ENCODE measurements at places on chromosomes 7 and 10. TPM values are rescaled to one million over a fixed set of nuclear protein-coding genes. Genes with fewer than 3 reads are reported as not detected.
A peak's percentile ranks its signal among the peaks of the same experiment; 100 is the strongest.

- no peak for DNase-seq
Measured at GRCh38 chr10:36183726-36184125, 541.6 kb upstream of the FZD8 start.

DNA sequence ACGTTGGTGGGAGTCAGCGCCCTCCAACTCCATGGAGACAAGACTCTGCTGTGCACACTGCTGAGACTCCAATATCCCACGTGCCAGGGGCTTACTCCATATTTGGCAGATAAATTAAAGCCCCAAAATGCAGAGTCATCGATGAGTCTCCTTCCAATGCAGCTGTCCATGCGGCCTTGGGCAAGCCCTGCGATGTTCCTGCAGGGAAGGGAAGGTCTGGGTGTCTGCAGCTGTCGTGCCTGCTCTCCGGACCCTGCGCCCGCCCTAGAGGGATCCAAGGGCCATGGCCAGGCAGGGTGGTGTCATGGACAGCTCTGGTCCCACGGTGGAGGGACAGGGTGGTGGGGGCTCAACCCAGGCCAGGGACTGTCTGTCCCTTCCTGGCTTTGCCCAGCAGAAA is 185.2 kb downstream of the PTPRN2 start:
- DNase-seq: no peak

DNA sequence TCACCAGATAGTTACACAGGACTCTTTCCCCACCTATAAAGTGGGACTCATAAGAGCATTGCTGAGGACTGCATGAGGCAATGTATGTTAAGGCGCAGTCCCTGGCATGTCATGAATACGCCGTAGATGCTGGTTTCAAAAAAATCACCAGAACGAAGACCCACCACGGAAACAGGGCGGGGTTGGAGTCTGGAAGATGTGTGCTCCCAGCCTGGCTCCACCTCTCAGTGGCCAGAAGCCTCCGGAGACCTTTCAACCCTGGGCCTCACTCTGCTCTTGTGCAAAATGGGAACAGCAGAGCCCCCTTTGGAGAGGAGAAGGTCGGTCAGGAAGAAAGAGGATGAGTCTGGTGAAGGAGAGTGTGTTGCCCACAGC is 12.4 kb upstream of the ZMIZ1 start:
- DNase-seq: no peak

GRCh38 chr10:58152673-58153263 is 114.9 kb downstream of the IPMK start:
- peak; percentile 41 for DNase-seq

- DNase-seq: no peak
Measured at GRCh38 chr7:12694817-12695216, 7.4 kb downstream of the ARL4A start.

DNA sequence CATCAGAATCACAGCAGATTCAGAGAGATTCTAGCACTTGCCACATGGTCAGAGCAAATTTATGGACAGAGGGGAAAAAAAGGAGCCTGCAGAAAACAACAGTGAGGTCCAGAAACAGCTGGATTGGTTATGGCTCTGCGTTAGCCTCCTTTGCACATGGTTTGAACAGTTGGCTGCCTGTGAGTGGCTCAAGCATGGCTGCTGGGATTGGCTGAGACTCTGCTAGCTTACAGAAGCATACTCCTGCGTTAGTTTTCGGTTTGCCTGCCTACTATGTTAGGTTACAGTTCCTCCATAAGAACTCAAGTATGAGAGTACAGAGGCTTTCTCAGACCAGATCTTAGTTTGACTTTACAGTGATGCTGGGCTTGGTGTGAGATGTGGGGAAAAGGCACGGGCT is 80.7 kb upstream of the WDR11 start:
- no peak for DNase-seq

- DNase-seq: no peak
Measured at GRCh38 chr10:102776779-102777456, 33.2 kb downstream of the WBP1L start.

- DNase-seq: no peak
Measured at GRCh38 chr7:71925663-71926062, 486.5 kb downstream of the CALN1 start.

DNA sequence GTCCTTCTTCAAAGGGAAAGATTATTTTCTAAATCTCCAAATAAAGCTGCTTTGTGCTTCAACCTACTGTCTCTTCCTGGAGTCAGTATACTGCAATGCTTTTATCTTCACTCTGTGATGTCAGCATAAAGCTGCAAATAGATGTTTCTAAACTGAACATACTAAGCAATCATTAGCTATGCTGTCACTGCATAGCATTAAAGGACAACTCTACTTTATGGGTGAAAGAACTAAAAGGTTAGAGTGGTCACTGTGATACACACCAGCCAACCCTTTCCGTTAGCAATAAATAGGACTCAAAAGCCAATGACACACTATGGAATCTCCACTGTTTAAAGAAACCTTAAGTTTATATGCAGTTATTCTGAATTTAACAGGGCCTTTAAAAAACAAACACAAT is 1.8 kb downstream of the CCDC186 start:
- peak; percentile 21 for DNase-seq

DNA sequence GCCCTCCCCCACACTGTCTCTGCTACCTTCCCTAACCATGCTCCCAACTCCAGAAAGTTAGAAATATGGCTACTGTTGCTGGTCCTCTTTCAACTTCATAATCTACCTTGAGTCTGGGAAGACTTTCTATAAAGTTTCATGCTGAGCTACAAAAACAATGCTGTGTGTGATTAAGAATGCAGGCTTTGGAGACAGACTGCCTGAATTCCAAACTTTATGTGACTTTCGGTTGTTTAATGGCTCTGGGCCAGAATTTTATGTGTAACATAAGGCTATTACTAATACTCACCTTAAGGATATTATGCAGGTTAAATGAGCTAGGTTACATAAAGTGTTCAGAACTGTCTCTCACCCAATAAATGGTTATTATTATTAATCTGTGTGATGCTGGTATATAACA is 19.1 kb downstream of the BET1 start:
- no peak for DNase-seq

DNA sequence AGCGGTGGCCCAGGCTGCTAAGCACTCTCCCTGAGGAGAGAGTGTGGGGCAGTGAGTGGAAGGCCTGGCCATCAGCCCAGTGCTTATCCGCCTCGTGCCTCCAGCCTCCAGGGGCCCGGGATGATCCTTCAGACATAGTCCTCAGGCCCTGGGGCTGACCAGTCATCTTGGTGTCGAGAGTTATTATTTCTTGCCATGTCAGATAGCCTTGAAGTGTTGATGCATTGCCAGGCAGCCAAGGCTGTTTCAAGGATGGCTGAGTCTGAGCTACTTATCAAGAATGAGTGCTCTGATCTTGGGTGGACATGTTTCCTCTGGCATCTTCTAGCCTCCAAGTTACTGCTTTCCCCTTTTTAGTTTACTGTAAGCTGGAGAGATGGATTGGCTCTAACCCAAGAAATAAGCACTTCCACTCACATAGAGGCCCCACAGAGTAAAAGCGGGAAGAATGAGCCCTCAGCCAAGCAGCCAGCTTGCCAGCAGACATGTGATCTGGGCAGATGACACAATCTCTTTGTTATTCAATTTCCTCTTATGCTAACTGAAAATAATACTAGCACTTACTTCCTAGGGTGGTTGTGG is 136.5 kb upstream of the NAMPT start:
- DNase-seq: peak; percentile 47

DNA sequence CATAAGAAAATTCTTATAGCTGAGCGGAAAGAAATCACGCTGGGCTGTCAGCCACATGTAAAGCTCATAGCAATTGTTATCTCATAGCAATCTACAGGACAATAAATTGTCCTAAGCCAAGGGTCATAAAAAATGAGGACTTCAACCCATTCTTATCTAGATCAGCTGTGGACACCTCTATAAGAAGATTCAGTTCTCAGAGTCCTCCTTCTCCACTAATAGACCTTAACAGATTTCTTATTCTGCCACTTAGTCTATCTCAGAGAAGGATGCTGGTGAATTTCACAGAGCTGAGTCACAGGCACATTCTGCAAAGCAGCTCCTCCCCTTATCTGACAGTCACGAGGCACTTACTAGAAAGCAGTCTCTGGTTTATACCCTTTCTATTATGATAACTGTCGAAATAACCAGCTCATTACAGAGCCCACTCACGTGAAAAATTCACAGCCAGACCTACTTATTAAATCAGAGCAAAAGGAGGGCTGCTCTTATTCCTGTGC is 185.3 kb upstream of the PCLO start:
- DNase-seq: peak; percentile 51

- no peak for DNase-seq
Measured at GRCh38 chr10:43214956-43215561, 51.8 kb downstream of the RASGEF1A start.

DNA sequence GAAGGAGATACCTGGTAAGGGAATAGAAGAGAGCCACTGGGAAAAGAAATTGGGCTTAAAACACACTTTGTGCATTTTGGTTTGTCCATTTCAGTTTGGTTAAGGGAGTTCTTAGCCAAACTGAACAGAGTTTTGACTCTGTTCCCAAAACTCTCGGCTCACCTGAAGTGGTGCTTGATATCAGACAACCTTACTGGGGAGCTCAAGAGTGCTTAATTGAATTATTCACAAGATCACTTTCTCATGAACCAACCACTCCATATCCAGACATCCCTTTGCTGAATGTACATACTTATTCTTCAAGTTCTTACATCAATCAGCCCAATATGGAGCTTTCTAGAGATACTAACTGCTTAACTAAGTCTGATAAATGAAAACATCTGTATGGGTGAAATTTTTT is 413.1 kb downstream of the GRM8 start:
- no peak for DNase-seq

- DNase-seq: no peak
Measured at GRCh38 chr10:111725050-111725449, 458.5 kb downstream of the GPAM start.

DNA sequence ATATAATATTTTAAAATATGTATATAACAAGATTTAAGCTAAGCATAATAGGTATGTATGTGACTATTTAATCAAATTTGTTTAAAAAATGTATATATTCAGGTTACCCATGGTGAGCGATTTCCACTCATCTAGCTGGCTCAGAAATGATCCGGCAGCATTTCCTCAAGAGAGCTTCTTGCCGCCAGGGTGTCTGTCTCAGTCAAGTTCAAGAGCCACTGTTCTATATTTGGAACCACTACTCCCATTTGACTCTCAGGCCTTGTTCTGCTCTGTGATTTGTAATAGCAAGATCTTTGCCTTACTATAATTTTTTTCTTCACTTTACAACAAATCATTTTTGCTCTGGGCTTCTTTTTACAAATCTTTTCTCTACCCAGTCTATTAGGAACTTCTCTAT is 48.7 kb upstream of the CNTNAP2 start:
- DNase-seq: no peak

DNA sequence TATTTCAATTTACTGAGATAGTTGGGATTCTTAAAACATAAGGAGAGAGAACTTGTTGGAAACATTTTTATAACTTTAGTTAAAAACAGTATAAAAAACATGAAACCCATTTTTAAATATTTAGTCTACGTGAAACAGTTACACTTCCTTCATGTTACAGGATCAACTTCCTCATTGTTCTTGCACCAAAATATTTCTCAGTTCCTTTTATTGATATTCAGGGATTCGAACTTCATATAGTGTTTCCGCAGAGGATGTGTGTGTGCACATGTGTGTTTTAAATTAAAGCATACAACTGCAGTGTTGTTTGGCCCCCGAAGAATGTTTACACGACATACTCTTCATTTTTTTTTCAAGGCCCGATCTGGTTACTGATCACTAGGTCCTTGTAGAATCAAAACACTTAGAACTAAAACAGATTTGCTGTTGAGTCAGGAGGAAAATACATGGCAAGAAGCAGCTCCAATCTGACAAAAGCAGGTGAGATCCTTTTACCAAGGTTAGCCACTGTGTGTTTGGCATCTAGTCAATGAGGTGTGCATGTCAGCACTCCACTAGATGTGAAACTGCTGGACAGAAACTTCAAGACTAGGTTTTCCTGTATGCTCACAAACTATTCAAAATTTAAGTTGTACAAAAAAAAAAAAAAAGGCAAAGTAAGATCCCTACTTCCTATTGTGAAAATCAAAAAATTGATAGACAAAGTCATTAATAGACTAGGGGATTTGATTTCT is 60.4 kb downstream of the INSYN2A start:
- DNase-seq: no peak

- DNase-seq: no peak
Measured at GRCh38 chr10:132657748-132658147, 120.2 kb downstream of the INPP5A start.

GRCh38 chr7:157558516-157558874 is 221.7 kb downstream of the DNAJB6 start:
- DNase-seq: no peak

DNA sequence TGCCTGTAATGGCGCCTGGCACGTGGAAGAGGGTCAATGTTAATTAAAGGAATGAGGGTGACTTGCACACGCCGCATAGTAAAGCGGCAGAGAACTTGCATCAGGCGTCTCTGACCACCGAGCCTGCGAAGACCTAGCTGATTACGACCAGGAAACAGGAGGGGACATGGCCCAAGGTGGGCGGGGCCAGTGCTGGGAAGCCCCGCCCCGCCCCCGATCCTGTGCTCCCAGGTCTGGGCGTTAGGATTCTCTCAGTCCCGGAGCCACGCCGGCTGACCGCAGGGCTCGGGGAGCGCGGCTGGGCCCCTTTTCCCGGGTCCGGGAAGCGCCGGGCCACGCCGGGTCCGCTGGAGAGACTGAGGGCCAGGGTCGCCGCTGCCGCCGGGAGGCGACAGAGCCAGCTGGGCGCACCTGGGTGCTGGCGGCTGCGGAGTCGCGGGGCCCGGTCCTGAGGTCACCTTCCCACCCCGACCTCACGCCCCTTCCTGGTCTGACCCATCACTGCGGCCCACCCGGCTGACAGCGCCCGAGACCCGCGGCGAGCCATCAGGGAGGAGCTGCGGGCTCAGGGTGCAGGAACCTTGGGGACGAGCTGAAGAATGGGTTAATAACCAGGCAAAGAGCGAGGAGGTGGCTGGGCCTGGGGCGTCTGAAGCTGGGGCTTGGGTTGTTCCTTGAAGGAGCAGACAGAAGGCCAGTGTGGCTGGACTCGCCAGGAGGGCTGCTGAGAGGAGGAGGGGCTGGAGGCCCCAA is 23.0 kb upstream of the GRID1 start:
- no peak for DNase-seq

DNA sequence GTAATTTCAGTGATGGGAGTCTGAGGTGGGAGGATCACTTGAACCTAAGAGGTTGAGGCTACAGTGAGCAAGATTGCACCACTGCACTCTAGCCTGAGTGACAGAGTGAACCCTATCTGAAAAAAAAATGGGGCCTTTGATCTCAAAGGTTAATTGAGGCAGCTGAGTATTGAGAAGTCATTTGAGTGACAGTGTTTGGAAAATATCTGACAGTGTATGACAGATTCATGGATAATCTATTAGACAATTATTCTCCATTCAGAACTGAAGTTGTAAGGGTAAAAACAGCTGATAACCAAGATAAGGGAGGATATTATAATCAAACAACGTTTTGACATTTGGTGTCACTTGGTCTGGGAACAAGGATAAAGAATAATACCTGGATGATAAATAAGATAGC is 50.9 kb upstream of the CD36 start:
- DNase-seq: no peak

- DNase-seq: no peak
Measured at GRCh38 chr10:14225379-14225778, 105.3 kb downstream of the FRMD4A start.

The CHAT gene
- not detected for total RNA-seq

The PNLIPRP3 gene
- not detected for total RNA-seq

The EVX1 gene
- total RNA-seq: not detected

The FZD1 gene
- 5.2 TPM for total RNA-seq

The HSPA12A gene
- total RNA-seq: 18.1 TPM

The NKX2-3 gene
- total RNA-seq: 2.5 TPM

The ARMC3 gene
- 5.2 TPM for total RNA-seq

The PTPRN2 gene
- total RNA-seq: 0.78 TPM

The PLEKHA1 gene
- 42.6 TPM for total RNA-seq
